Activated CD4-positive, CD25-positive, alpha-beta regulatory T cell treated with anti-CD3 and anti-CD28 coated beads, Interleukin-2, amount 50 U/mL, for 72 hours (primary cell): ENCODE measurements at places on chromosomes 11 and 22.

GRCh38 chr22:35840302-35840739 is 122.6 kb downstream of the APOL5 start:
- no peak for DNase-seq

DNA sequence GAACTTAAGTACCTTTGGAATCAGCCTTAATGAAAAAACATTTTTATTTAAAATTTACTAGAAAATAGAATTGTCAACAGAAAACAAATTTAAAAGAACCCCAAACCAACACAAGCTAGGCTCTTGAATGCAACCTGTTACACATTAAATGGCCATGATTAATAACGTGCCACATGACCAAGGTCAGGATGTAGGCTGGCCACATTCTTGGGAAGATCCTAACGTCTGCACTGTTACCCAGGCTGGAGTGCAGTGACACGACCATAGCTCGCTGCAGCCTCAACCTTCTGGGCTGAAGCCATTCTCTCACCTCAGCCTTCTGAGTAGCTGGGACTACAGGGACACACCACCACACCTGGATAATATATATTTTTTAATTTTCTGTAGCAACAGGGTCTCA is 126.4 kb upstream of the APOA1 start:
- DNase-seq: no peak

GRCh38 chr11:132876239-132876638 is 656.1 kb downstream of the OPCML start:
- no peak for DNase-seq

- DNase-seq: no peak
These were observed 46.1 kb downstream of the ARFGAP2 start for GRCh38 chr11:47130543-47130942.

DNA sequence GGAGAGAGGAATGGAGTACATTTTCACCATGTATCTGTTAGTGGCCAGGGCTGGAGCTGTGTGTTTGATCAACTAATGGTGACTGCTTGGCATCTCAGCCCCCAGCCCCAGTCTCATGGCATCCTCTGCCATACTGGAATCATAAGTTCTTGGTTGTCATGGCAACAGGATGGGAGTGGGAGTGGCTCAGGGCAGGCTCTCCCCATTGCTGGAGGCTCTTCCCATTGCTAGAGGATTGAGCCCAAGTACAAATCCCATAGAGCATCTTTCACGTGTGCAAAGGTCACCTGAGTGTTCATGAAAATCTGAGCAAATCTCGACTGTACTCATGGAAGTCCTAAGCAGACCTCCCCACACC is 14.9 kb downstream of the DNAJB13 start:
- DNase-seq: no peak

- no peak for DNase-seq
These were observed 265.0 kb downstream of the CASP12 start for GRCh38 chr11:104633226-104633625.
